Natural killer cell (primary cell): ENCODE measurements at places on chromosomes 2 and 18. TPM values are rescaled to one million over a fixed set of nuclear protein-coding genes. Genes with fewer than 3 reads are reported as not detected.

- no peak for DNase-seq
Measured at GRCh38 chr2:171547256-171547655, 25.0 kb downstream of the CYBRD1 start.

GRCh38 chr2:72936660-72937355 is 19.5 kb downstream of the EMX1 start:
- no peak for DNase-seq

- DNase-seq: no peak
Measured at GRCh38 chr2:216996279-216996845, 136.5 kb upstream of the TNP1 start.

- no peak for DNase-seq
Measured at GRCh38 chr18:59980188-59980637, 80.4 kb downstream of the PMAIP1 start.

HES6 gene
- 13.5 TPM for total RNA-seq

DNA sequence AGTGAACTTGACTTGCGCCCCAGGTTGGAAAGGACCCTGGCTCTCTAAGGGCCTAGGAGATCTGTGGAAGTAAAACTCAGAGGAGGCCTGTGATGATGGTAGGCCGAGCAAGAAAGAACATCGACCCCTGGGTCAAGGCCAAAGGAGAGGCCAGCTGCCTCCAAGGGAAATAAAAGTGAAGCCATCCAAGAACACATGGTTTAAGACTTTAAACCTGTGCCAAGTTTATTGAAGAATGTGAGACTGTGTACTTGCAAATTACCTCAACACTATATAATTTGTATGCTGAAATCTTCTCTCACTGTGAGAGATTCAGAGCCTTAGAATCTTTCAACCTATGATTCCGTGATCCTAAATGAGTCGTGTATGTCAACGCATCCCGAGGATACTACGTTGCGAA is 40.7 kb upstream of the COBLL1 start:
- no peak for DNase-seq
